ENCODE measurements at places on chromosomes 4 and X. TPM values are rescaled to one million over a fixed set of nuclear protein-coding genes. Genes with fewer than 3 reads are reported as not detected.

The KLKB1 gene
- 0.74 TPM for total RNA-seq

The FGF2 gene
- 9.1 TPM for total RNA-seq

The OTUD6A gene
- not detected for total RNA-seq

The MSX1 gene
- 2.2 TPM for total RNA-seq

The SERPINA7 gene
- total RNA-seq: not detected

The NEXMIF gene
- 52.6 TPM for total RNA-seq

Data from temporal lobe (tissue), 4 donors.